ENCODE measurements at places on chromosomes 3 and 15. TPM values are rescaled to one million over a fixed set of nuclear protein-coding genes. Genes with fewer than 3 reads are reported as not detected.
A peak's percentile ranks its signal among the peaks of the same experiment; 100 is the strongest.

The RTP1 gene
- total RNA-seq, result not detected

GRCh38 chr3:115832265-115832664 is 209.0 kb downstream of the GAP43 start:
- no peak for DNase-seq
- H3K27me3 ChIP-seq, result peaks cover 13% of the 10 kb centered on the region
- no peaks in the 10 kb centered on the region for H3K4me1 ChIP-seq
- H3K36me3 ChIP-seq, result no peaks in the 10 kb centered on the region
- H3K27ac ChIP-seq, result no peak overlapping the region

The GPR176 gene
- total RNA-seq, result 0.24 TPM

- no peak overlapping the region for H3K4me3 ChIP-seq
- no peak overlapping the region for H3K27ac ChIP-seq
- H3K36me3 ChIP-seq, result peaks cover 64% of the 10 kb centered on the region
Measured at GRCh38 chr15:41354371-41354770, 21.7 kb downstream of the NUSAP1 start.

GRCh38 chr3:186432189-186432588 is 70.2 kb upstream of the DGKG start:
- DNase-seq, result peak; percentile 39
- H3K36me3 ChIP-seq, result no peaks in the 10 kb centered on the region
- H3K4me1 ChIP-seq, result peaks cover 6% of the 10 kb centered on the region
- no peaks in the 10 kb centered on the region for H3K27me3 ChIP-seq
- no peak overlapping the region for H3K27ac ChIP-seq

GRCh38 chr15:71091601-71092000 is 23.7 kb upstream of the THSD4 start:
- peaks cover 18% of the 10 kb centered on the region for H3K27me3 ChIP-seq
- H3K4me3 ChIP-seq, result no peak overlapping the region
- H3K36me3 ChIP-seq, result no peaks in the 10 kb centered on the region
- H3K4me1 ChIP-seq, result no peaks in the 10 kb centered on the region

GRCh38 chr3:113551820-113552219 is 19.5 kb downstream of the SIDT1 start:
- no peak for DNase-seq
- no peak overlapping the region for H3K4me3 ChIP-seq
- peaks cover 20% of the 10 kb centered on the region for H3K4me1 ChIP-seq
- no peak overlapping the region for H3K27ac ChIP-seq

GRCh38 chr3:143419611-143420010 is 300.0 kb downstream of the CHST2 start:
- H3K4me3 ChIP-seq, result no peak overlapping the region
- H3K27me3 ChIP-seq, result no peaks in the 10 kb centered on the region
- no peak for DNase-seq
- no peaks in the 10 kb centered on the region for H3K36me3 ChIP-seq
- no peak overlapping the region for H3K27ac ChIP-seq

GRCh38 chr3:156230278-156230900 is 110.0 kb downstream of the KCNAB1 start:
- H3K4me3 ChIP-seq, result no peak overlapping the region
- H3K27me3 ChIP-seq, result peaks cover 18% of the 10 kb centered on the region
- no peak for DNase-seq
- H3K27ac ChIP-seq, result no peak overlapping the region
- H3K4me1 ChIP-seq, result no peaks in the 10 kb centered on the region

DNA sequence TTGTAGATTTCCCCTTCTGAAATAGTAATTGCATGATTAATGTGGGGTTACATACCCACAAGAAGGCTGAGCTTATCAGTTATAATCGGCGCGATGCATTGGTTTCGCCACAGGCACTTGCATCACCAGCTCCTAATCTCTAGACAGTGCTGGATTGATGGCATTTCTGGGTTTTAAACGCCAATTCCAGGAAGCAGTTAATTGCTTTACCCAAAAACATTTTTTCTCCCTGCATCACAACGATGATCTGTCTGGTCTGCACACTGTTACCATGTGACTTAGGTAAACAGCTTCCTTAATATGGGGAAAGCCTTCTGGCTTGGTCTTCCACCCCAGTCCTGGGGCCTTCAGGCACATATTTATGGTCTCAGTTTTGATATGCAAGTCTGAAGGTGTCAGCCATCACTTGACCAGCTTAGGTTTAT is 70.0 kb upstream of the HEG1 start:
- H3K36me3 ChIP-seq, result no peaks in the 10 kb centered on the region
- DNase-seq, result no peak
- no peaks in the 10 kb centered on the region for H3K27me3 ChIP-seq
- peaks cover 25% of the 10 kb centered on the region for H3K4me1 ChIP-seq
- no peak overlapping the region for H3K27ac ChIP-seq

The CCR9 gene
- not detected for total RNA-seq

DNA sequence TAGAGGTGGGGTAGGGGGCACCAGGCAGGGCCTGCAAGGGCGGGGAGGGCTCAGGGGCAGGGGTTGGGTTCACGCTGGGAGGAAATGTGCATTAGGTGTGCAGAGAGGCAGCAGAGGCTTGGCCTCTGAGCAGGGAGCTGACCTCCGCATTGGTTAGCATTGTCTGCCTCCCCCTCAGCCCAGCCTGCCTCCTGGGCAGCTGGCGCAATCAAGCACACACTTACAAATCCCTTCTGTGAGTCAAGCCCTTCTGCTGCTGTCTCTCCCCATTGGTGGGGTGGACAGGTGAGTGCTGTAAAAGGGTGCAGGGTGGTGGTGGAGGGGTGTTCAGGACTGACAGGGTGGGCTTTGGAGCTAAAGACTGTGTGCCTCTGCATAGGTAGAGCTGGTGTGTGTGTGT is 9.3 kb downstream of the LOXL1 start:
- H3K27me3 ChIP-seq, result no peaks in the 10 kb centered on the region
- H3K36me3 ChIP-seq, result no peaks in the 10 kb centered on the region
- no peaks in the 10 kb centered on the region for H3K4me1 ChIP-seq
- no peak overlapping the region for H3K27ac ChIP-seq
- no peak overlapping the region for H3K4me3 ChIP-seq

The RHOV gene
- not detected for total RNA-seq

GRCh38 chr15:39391230-39391629 is 189.6 kb upstream of the THBS1 start:
- H3K4me3 ChIP-seq, result no peak overlapping the region
- no peaks in the 10 kb centered on the region for H3K36me3 ChIP-seq
- H3K27me3 ChIP-seq, result peaks cover 8% of the 10 kb centered on the region
- no peak for DNase-seq

DNA sequence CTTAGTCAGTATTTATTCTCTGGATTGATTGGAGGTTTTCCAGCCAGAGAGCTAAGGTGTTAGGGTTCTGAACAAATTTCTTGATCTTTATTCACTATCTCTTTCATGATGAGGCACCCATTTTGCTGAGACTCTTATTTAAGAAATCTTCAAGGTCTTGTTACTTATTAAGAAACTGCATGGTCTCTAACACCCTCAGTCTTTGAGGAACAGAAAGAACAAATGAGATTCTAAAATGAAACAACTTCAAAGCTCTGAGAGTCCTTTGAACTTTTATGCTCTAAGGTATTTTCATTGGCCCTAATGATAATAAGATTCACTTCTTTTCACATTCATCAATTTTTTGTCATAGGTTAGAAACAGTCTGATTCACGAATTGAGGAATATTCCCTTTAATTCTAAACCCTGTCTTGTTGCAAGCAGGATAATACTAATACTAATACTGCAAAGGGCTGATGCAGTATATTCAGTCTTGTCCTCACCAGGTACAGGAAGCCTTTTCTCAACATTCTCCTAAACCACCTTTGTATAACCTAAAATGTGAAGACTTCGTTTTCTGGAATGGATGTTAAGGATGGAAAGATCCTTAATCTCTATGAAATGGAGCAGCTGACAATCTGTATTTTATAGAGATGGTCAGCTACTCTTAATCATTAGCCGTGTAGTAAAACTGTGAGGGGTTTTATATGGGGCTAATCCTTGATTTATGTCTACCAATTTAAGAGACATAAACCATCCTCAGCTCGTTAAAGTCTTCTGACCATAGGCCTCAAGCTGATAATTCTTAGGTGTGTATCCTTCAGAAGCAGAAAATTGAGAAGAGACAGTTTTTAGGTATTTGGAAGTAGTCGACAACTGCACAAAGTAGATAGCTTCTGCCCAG is 198.3 kb downstream of the OTOL1 start:
- no peak for DNase-seq
- H3K27me3 ChIP-seq, result no peaks in the 10 kb centered on the region
- no peak overlapping the region for H3K27ac ChIP-seq

GRCh38 chr3:173988909-173989308 is 591.4 kb downstream of the NLGN1 start:
- H3K4me1 ChIP-seq, result no peaks in the 10 kb centered on the region
- H3K36me3 ChIP-seq, result no peaks in the 10 kb centered on the region
- H3K27ac ChIP-seq, result no peak overlapping the region
- DNase-seq, result no peak

The GOLIM4 gene
- total RNA-seq, result 0.67 TPM

DNA sequence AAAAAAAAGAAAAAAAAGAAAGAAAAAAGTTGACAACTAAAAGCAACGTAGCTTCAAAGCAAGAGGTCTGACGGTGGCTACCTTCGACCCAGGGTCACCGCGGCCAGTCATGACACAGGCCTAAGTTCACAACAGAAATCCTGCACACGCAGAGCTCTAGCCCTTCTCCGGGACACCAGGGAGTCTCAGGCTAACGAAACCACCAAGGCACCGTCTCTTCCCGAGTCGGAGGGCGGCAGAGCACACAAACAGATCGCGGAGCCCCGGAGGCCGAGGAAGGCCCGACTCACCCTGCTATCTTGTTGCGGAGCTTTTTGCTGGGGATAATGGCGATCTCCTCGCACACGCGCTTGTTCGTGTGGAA is 584 bp downstream of the RPS17 start:
- no peaks in the 10 kb centered on the region for H3K27me3 ChIP-seq
- peak overlapping the region; percentile 85 for H3K4me3 ChIP-seq
- DNase-seq, result peak; percentile 17
- peak overlapping the region; percentile 96 for H3K27ac ChIP-seq
- H3K4me1 ChIP-seq, result peaks cover 34% of the 10 kb centered on the region

DNA sequence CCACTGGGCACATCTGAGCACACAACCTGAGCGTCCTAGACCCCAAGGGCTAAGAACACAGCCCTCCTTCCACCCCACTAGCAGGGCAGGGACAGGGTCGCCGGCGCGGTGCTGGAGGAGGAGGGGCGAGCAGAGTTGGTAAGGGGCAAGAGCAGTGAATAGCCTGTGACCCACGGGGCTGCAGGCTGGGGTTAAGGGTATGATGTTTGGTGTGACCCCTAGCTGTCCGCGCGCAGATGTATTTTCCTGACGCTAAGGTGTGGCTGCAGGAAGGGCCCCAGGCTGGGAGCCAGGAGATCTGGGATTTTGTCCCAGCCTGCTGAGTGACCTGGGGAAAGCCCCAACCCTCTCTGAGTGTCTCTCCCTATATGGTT is 1.3 kb upstream of the C15orf39 start:
- H3K27me3 ChIP-seq, result no peaks in the 10 kb centered on the region
- DNase-seq, result no peak
- H3K4me3 ChIP-seq, result peak overlapping the region; percentile 81
- peaks cover 41% of the 10 kb centered on the region for H3K4me1 ChIP-seq
- H3K36me3 ChIP-seq, result peaks cover 1% of the 10 kb centered on the region

GRCh38 chr15:60299452-60300047 is 98.2 kb downstream of the ANXA2 start:
- no peaks in the 10 kb centered on the region for H3K4me1 ChIP-seq
- H3K27ac ChIP-seq, result no peak overlapping the region
- H3K4me3 ChIP-seq, result no peak overlapping the region

The CFAP100 gene
- total RNA-seq, result not detected

GRCh38 chr3:128287216-128287615 is 133.9 kb downstream of the EEFSEC start:
- no peaks in the 10 kb centered on the region for H3K27me3 ChIP-seq
- H3K4me1 ChIP-seq, result peaks cover 13% of the 10 kb centered on the region
- DNase-seq, result no peak
- no peak overlapping the region for H3K4me3 ChIP-seq

DNA sequence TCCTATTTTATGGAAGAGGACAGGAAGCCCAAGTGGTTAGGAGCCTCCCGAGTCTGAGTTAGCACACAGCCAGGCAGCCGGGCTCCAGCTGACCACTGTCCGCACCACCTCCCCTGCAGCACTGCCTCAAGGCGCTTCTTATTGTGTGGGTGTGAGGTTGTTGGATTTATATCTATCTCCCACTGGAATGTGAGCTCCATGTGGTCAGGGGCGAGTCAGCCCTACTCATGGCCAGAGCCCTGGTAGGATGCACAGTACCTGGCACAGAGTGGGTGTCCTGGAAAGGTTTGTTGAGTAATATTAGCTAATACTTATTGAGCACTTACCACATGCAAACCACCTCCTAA is 9.7 kb upstream of the FBLN2 start:
- no peak overlapping the region for H3K27ac ChIP-seq
- DNase-seq, result no peak
- H3K4me3 ChIP-seq, result no peak overlapping the region
- peaks cover 10% of the 10 kb centered on the region for H3K27me3 ChIP-seq
- H3K4me1 ChIP-seq, result peaks cover 12% of the 10 kb centered on the region
- H3K36me3 ChIP-seq, result no peaks in the 10 kb centered on the region

DNA sequence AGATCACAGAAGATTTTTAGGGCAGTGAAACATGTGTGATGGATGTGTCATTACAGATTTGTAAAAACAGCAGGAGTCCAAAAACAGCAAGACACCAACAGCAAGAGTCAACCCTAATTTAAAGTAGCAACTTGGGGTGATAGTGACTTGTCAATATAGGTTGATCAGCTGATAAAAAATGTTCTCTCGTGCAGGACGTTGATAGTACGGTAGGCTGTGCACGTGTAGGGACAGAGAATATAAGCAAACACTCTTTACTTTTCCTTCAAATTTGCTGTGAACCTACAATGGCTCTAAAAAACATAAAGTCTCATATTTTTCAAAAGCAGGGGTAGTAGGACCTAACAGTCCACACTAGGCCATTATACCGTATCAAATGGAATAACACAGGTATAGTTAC is 120.8 kb downstream of the STAG1 start:
- H3K27ac ChIP-seq, result no peak overlapping the region
- no peak overlapping the region for H3K4me3 ChIP-seq
- H3K27me3 ChIP-seq, result no peaks in the 10 kb centered on the region
- H3K4me1 ChIP-seq, result peaks cover 28% of the 10 kb centered on the region
- peaks cover 32% of the 10 kb centered on the region for H3K36me3 ChIP-seq

The VEPH1 gene
- total RNA-seq, result not detected

DNA sequence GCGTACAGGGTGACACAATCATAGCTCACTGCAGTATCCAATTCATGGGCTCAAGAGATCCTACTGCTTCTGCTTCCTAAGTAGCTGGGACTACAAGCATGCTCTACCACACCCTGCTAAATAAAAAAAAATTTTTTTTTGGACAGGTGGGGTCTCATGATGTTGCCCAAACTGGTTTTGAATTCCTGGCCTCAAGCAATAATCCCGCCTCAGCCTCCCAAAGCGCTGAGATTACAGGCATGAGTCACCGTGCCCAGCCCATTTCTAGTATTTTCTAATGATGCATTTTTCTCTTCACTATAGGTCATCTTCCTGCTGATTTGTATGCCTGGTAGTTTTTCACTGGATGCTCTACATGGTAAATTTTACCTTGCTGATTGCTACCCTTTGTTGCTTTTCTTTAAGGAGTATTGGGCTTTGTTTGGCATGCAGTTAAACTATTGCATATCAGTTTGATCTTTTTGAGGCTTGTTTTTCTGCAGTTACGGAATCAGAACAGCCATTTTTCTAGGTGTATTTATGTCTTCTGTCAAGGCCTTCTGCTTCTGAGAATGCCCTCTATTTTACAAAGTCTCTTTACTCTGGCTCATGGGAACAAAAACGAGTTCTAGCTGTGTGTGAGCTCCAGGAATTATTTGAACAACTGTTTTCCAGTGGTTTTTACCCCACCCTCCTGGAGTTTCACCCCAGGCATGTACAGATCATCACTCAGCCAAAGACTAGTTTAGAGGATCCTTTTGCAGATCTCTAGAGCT is 14.2 kb upstream of the NPTN start:
- no peak overlapping the region for H3K27ac ChIP-seq
- H3K4me1 ChIP-seq, result peaks cover 28% of the 10 kb centered on the region
- no peak for DNase-seq
- no peak overlapping the region for H3K4me3 ChIP-seq

The CLRN1 gene
- total RNA-seq, result not detected

Measured in activated naive CD4-positive, alpha-beta T cell treated with anti-CD3 and anti-CD28 coated beads for 36 hours (primary cell).